ENCODE measurements at places on chromosomes 2 and 18. TPM values are rescaled to one million over a fixed set of nuclear protein-coding genes. Genes with fewer than 3 reads are reported as not detected.

- DNase-seq, result peak; percentile 97
Observed at GRCh38 chr2:226079671-226080181, 680.2 kb downstream of the NYAP2 start.

DNA sequence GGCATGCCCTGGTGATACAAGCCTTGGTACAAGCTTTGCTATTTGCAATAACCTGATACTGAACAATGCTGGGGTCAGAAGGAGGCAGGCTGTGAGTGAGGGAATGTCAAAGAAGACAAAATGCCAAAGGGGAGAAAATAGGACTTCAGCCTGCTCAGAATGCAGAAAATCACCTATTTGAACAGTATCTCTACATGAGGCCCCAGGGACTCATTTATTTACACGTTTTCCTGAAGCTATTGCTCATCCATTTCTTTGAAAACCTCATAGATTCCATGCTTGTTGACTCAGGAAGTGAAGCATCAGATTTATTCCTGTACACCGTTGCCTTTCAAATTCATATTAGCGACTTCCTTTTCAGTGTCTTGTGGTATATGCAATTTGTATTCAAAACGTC is 69.4 kb upstream of the CBLN2 start:
- no peak for DNase-seq

Gene ZSWIM2
- total RNA-seq, result not detected

DNA sequence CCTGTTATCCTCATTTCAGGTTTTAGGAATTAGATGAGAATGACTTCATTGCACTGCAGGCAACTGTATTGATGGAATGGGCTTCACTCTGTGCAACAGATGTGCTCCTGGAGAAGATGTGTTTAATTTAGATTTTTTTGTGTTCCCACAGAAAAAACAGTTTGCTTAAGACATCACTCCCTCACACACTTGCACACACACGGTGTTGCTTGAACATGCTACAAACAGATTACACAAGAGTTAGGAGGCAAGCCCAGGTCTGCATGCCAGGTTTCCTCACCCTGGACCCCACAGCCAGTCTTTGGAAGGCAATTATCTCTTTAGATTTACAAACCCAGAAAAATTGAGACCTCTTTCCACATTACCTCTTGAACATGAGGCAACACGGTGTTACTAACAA is 93.7 kb upstream of the KLHL29 start:
- DNase-seq, result peak; percentile 18

DNA sequence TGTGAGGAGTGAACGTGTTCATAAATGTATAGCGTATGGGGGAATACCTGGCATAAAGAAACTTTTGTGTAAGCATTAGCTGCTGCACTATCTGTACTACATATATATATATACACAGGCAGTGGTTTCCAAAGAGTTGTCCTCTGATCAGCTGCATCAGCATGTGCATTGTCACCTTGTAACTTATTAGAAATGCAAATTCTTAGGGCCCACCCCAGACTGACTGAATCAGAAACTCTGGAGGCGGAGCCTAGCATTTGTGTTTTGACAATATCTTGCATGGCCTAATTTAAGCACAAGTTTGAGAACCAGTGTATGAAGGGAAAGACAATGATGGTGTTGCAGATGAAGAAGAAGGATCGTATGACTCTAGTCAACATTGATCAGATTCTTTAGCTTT is 299.5 kb downstream of the CCDC102B start:
- no peak for DNase-seq

DNA sequence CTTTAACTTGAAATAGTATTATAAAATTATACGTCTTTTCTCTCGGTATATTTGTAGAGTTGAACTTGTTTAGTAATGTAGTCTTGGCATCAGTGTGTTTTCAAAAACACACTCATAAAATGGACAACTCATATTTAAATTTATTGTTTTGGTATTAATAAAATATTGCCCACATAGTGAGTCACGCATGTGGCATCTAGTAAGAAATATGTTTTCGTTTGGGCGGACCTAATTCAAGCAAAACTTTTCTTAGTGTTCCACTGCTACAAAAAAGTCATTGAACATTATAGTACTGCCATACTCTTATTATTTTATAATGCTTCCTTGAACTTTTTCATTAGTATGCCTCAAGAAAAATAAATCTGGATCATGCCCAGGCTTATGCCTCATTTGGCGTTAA is 31.1 kb upstream of the FAM237A start:
- DNase-seq, result no peak

- no peak for DNase-seq
Observed at GRCh38 chr2:26523750-26524149, 45.8 kb upstream of the OTOF start.

Gene EMILIN1
- 81.3 TPM for total RNA-seq

Measured in fibroblast of the aortic adventitia (primary cell).